ENCODE measurements at places on chromosomes 2 and 18. TPM values are rescaled to one million over a fixed set of nuclear protein-coding genes. Genes with fewer than 3 reads are reported as not detected.

Gene CIB4
- total RNA-seq: not detected

DNA sequence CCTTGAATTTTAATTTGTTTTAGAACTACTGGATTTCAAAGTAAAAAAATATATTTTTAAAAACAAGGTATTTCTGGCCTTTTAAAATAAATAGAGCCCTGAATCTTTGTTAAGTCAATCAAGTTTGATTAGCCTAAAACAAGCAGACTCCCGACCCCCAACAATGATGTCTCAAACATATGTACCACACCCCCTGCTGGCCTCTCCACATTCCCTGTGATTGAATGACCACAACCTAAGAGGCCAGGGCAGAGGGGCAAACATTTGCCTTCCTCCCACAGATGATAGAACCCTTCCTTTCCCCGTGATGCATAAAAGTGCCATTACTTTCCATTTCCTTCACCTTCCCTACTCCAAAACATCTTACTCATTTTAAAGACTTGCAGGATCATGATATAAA is 130.9 kb downstream of the STK39 start:
- no peak for DNase-seq

Gene ELOA2
- not detected for total RNA-seq

DNA sequence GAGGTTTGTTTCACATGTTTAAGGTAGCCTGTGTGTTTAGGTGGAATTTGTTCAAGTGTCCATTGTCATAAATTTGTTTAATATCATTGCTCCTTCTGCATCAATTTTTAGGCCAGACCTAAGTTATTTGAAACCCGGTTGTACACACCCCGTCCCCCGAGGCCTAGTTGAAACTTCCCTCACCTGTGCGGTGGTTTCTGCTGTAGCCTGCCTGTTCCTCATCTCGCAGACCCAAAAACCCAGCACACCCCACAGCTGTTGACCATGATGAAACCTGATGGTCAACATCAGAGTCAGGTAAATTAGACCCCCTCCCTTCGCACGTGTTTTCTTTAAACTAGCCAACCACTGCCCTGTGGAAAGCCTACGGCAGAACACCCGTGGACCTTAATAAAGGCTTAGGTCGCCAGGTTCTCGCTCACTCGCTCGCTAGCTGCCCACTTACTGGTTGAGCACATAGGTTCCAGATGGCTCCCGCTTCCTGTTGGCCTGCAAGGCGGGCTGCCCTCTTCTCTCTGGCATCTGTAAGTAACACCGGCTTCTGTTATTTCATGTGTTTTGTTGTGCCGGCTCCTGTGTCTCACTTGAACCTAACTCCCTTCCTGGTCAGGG is 64.4 kb downstream of the EML6 start:
- no peak for DNase-seq

- no peak for DNase-seq
Observed at GRCh38 chr2:36753706-36754221, 57.3 kb downstream of the VIT start.

DNA sequence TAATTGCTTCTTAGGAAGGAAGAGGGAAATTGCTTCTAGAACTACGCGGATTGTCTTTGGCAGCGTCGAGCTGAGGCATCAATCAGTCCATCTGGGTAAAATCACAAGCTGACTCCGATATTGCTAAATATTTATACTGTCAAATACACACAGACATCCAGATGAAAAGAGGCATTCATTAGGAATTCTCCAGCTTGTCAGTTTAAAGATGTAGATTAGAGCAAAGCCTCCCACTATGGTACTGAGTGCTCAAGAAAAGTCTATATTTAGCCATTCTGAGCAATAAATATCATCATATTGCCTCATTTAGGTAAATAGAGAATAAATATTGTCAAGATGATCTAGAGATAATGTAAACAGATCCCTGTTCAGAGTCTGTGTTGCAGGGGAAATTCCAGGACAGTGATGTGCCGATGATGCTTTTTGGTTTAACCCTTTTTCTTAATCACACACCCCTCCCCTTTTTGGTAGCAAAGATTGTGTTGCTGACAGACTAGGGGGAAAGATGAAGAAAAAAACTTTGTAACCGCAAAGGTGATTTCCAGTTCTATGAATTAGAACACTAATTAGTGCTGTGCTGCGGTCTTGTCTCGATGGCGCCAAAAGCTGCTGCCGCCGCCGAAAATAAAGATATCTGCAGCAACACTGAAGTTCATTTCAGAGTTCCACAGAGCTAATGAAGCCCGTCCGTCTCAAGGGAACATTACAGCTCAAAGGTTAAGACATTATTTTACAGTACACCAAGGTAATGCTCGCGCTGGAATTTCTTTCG is 171.8 kb downstream of the PTGR3 start:
- no peak for DNase-seq

DNA sequence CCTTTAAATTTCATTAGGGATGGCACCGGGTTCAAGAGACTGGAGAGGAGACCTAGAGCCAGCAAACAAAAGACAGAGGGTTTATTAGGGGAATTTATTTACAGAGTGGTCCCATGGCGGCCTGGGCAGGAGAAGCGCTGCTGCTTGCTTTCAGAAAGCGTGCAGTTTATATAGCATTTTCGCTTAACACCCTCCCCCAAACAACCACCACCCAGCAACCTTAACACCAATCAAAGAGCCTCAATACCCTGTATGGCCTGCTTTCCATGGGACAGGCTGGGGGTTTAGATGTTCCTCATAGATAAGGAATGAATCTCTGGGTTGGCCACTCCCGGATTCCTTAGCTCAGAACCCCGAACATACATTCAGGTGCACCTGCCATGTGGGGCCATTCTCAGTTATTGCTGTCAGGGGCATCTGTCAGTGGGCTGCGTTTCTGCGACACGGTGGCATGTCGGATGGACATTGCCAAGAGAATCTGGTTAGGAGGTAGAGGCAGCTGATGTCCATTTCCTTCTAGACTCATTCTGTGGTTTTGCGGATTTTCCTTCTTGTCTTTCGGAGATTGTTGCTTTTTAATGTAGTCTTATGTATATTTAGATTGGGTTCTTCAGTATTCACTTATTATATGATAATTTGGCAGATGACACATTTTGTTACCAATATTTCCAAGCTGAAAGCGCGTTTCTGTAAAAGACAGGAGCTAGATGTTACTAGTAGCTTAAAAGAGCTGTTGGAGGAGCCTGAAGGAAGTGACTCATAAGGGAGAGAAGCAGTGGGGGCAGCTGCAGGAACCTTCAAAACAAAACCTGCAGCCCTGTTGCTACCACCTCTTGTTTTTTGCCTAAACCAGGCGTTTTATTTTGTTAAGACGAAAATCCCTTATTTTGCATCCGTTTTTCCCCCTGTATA is 7.2 kb downstream of the AGAP1 start:
- no peak for DNase-seq

DNA sequence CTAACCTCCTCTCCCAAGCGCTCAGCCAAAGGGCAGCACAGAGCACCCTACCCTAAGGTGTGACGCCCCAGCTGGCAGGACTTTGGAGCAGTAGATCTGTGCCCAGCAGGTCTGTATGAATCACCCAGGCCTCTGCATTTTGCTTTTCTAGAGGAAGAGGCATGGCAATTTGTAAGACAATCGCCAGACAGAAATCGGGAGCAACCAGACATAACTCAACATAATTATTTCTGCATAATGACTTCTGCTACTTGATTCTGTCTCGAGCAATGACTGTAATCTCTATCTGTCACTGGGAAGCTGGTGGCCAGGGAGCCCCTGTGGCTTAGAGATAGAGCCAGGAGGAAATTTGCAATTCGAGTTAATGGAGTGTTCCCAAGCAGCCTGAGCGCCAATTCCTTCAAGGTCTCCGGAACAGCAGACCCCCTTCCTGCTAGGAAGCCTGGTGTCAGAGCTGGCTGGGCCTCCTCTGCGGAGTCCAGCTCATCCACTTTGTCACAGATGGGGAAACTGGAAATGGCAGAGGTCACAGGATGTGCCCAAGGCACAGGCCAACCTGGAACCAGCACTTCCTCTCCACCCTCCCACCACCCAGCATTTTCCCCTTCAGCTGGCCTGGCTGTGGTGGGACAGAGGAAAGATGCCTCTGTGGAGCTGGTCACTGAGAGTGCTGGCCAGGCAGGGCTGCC is 55.0 kb downstream of the ODC1 start:
- DNase-seq: no peak

- DNase-seq: no peak
Observed at GRCh38 chr2:62309465-62310091, 113.7 kb downstream of the B3GNT2 start.

GRCh38 chr18:22691946-22692710 is 241.0 kb upstream of the RBBP8 start:
- DNase-seq: no peak

Gene TXNDC2
- not detected for total RNA-seq

Gene STON1
- 8.0 TPM for total RNA-seq

GRCh38 chr2:218396688-218397462 is 2.8 kb upstream of the CTDSP1 start:
- DNase-seq: peak; percentile 88

GRCh38 chr2:128490881-128491691 is 172.4 kb upstream of the HS6ST1 start:
- no peak for DNase-seq

DNA sequence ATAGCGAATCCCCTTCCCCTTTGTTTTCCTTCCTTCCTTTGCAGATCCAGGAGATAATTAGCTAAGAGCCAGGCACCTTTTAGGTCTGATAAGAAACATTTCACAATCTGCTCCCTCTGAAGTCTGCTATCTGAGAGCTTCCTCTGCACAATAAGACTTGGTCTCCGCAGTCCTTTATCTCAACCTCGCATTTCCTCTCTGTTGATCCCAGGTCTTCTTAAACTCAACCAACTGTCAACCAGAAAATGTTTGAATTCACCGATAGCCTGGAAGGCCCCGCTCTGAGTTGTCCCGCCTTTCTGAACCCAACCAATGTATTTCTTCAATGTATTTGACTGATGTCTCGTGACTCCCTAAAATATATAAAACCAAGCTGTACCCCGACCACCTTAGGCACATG is 78.4 kb upstream of the CTDP1 start:
- no peak for DNase-seq

Gene GYPC
- total RNA-seq: 121 TPM

Gene FIGN
- 16.7 TPM for total RNA-seq

Gene ECEL1
- total RNA-seq: not detected
